ENCODE measurements at places on chromosomes 5 and 9. TPM values are rescaled to one million over a fixed set of nuclear protein-coding genes. Genes with fewer than 3 reads are reported as not detected.

- no peaks in the 10 kb centered on the region for H3K4me1 ChIP-seq
- no peak overlapping the region for H3K27ac ChIP-seq
- DNase-seq, result no peak
- H3K36me3 ChIP-seq, result no peaks in the 10 kb centered on the region
- peaks cover 6% of the 10 kb centered on the region for H3K27me3 ChIP-seq
Measured at GRCh38 chr5:14880688-14881087, 9.1 kb upstream of the ANKH start.

DNA sequence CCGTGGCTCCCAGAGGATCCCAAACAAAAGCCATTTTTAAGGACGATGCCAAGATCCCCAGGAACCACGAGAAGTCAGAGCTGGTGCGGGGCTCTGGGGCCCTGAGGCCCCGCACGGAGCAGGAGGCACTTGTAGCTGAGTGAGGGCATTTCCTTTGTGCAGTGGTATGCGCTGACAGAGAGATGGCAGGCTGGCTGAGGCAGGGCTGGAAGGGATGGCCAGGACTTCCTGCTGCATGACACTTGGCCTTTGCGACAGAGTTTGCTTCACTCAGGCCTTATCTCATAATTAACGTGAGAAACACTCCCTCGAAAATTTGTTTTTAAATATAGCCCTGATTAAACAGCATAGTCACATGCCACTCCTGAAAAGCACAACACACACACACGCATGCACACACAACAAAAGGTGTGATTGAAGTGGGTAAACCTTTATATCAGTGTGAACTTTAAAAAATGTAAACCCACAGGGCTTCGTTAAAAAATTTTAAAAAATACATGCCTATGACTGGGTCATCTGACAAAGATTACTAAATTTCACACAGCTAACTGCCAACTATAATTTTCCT, 536.6 kb downstream of the PDE4D start:
- no peak overlapping the region for H3K27ac ChIP-seq
- H3K27me3 ChIP-seq, result no peaks in the 10 kb centered on the region
- H3K4me1 ChIP-seq, result peaks cover 42% of the 10 kb centered on the region
- peak; percentile 70 for DNase-seq

DNA sequence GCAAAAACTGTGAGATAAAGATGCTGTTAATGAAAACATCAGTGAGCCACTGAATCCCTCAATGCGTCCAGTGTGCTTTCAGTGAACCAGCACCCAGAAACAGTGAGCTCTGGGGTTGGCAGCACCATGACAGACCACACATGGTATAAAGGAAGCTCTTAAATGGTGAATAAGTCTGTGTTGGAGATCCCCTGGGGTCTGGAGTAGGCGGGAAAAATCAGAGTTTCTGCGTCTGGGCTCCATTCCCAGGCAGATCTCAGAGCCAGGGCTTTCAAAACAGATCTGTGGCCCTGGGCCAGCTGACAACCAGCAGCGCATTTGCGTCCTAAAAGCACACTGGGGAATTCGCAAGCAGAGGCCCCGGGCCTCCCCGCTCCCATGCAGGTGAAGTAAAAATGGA, 233.5 kb downstream of the FRMD3 start:
- H3K27me3 ChIP-seq, result no peaks in the 10 kb centered on the region
- H3K27ac ChIP-seq, result no peak overlapping the region
- DNase-seq, result no peak
- H3K4me1 ChIP-seq, result no peaks in the 10 kb centered on the region
- no peak overlapping the region for H3K4me3 ChIP-seq
- no peaks in the 10 kb centered on the region for H3K36me3 ChIP-seq

DNA sequence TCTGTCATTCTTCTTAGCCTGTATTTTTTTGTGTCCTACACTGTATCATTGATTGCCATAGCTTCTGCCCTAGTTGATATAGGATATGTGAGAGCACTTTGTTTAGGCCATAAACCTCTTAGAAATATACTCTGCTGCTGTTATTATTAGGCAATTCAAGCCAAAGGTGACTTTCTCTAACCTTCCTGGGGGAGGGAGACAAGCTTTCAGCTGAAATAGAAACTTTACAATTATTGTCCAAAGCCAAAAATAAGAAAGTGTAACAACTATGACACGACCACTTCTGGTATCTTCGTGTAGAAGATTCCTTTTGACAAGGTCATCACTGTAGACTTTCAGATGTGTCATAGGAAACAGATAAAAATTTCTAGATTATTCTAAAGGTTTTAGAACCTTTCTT, 12.2 kb upstream of the CSNK1A1 start:
- H3K4me1 ChIP-seq, result peaks cover 9% of the 10 kb centered on the region
- no peak for DNase-seq
- H3K27ac ChIP-seq, result no peak overlapping the region

DNA sequence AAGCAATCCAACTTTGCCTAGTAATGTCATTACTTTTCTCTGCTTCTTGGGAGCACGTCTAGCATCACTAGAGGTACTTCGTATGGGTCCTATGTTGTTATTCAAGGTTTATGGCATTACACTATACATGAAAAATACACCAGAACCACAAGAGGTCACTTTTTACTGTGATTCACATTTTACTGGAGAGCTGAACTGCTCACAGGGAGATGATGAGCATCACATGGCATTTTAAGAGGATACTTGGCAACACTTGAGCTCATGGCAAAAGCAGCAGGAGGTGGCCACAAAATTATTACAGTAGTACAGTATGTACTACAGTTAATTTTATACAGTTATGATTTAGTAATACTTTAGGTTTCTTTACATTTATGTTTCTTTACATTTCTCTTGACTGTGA, 223.4 kb downstream of the PARP8 start:
- no peak overlapping the region for H3K27ac ChIP-seq
- H3K27me3 ChIP-seq, result no peaks in the 10 kb centered on the region
- DNase-seq, result no peak
- no peak overlapping the region for H3K4me3 ChIP-seq
- H3K4me1 ChIP-seq, result no peaks in the 10 kb centered on the region
- H3K36me3 ChIP-seq, result no peaks in the 10 kb centered on the region

GRCh38 chr9:119771341-119771740, 402.1 kb upstream of the BRINP1 start:
- H3K27me3 ChIP-seq, result peaks cover 14% of the 10 kb centered on the region
- H3K27ac ChIP-seq, result no peak overlapping the region
- peaks cover 17% of the 10 kb centered on the region for H3K4me1 ChIP-seq
- H3K4me3 ChIP-seq, result no peak overlapping the region
- no peaks in the 10 kb centered on the region for H3K36me3 ChIP-seq

The SNCB gene
- total RNA-seq, result 1.1 TPM

The PRDM9 gene
- total RNA-seq, result not detected

The CAAP1 gene
- 30.1 TPM for total RNA-seq

DNA sequence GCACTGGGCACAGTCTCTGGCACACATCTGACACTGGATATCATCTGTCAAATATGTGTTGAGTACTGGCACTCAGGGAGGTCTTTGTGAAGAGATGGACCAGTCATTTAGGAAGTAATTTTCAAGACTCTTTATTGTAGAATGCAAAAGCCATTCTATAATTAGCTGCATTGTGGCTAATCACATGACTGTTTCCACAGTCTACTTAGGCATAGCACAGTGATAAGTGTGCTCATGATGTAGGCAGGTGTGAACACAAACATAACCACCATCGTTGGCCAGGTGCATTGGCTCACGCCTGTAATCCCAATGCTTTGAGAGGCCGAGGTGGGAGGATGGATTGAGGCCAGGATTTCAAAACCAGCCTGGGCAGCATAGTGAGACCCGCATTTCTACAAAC, 62.2 kb downstream of the CFAP77 start:
- no peak overlapping the region for H3K27ac ChIP-seq
- no peak for DNase-seq

DNA sequence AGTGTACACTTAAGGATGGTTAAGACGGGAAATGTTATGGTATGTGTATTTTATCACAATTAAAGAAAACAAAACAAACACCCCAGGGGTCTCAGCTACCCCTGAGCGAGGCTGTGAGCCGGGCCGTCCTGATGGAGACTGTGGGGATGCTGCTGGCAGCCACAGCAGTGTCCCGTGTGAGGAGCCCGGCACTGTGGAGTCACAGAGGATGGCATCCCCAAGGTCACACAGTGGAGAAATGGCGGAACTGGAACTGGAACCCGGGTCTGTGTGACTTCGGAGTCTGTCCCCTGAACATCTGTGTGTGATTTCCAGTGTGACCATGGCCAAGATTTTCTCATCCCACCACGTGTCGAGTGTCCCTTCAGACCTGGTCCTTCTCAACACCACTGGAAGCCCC, 80.7 kb upstream of the PHYKPL start:
- H3K36me3 ChIP-seq, result no peaks in the 10 kb centered on the region
- no peaks in the 10 kb centered on the region for H3K4me1 ChIP-seq
- no peak overlapping the region for H3K27ac ChIP-seq
- DNase-seq, result no peak
- no peak overlapping the region for H3K4me3 ChIP-seq

The EGFL7 gene
- total RNA-seq, result 16.5 TPM

The PCSK5 gene
- 30.0 TPM for total RNA-seq

- no peak overlapping the region for H3K4me3 ChIP-seq
- H3K36me3 ChIP-seq, result no peaks in the 10 kb centered on the region
- no peak for DNase-seq
- no peaks in the 10 kb centered on the region for H3K27me3 ChIP-seq
Measured at GRCh38 chr5:54275361-54275760, 35.0 kb downstream of the ARL15 start.

DNA sequence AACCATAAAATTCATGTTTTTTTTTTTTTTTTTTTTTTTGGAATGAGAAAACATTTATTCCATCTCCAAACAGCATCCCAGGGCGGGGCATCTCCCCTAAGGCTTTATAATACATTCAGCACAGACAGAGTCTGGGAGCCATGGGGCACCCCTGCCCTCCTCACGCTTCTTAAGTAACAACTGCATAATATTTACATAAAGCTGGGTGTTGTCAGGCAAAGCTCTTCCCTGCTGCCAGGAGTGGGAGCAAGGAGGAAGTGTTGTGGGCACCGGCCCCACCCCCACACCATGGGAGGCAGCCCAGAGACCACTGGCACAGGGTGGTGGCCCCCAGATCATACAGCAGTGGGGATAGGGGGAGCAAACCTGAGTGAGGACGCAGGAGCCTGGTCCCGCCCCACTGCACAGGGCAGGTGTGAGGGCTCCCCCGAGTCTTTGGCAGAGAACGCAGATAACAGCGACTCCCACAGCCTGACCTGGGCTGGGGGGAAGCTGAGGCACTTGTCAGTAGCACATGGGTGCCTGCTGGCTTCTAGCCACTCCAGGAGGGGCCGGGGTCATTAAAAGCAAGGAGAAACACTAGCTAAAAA, 86.1 kb upstream of the CEP78 start:
- H3K4me1 ChIP-seq, result no peaks in the 10 kb centered on the region
- H3K4me3 ChIP-seq, result no peak overlapping the region
- H3K27me3 ChIP-seq, result no peaks in the 10 kb centered on the region
- no peak for DNase-seq
- no peak overlapping the region for H3K27ac ChIP-seq
- H3K36me3 ChIP-seq, result no peaks in the 10 kb centered on the region

GRCh38 chr5:37916525-37916924, 76.7 kb upstream of the GDNF start:
- H3K4me3 ChIP-seq, result no peak overlapping the region
- H3K27me3 ChIP-seq, result no peaks in the 10 kb centered on the region
- H3K36me3 ChIP-seq, result no peaks in the 10 kb centered on the region
- DNase-seq, result no peak
- H3K4me1 ChIP-seq, result no peaks in the 10 kb centered on the region
